ENCODE measurements at places on chromosomes 12 and 14.

DNA sequence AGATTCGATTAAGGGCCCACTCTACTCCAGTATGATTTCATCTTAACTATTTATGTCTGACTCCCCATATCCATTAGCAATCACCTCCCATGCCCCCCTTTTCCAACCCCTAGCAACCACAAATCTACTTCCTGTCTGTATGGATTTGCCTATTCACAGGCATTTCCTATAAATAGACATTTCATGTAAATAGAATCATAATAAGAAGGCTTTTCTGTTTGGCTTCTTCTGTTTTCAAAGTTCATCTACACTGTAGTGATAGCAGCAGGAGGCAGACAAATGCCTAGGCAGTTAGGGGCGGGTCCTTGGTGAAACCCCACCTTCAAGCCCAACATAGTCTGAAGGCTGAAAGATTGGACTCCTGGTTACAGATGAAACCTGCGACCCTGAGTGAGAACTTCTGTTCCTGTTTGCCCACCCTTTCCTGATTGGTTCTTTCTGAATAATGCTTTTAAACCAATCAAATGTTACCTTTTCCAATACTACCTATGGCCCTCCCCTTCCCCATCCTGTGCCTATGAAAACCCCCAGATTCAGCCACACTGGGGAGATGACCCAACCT lies 62.1 kb upstream of the HECTD1 start:
- no peak for DNase-seq

DNA sequence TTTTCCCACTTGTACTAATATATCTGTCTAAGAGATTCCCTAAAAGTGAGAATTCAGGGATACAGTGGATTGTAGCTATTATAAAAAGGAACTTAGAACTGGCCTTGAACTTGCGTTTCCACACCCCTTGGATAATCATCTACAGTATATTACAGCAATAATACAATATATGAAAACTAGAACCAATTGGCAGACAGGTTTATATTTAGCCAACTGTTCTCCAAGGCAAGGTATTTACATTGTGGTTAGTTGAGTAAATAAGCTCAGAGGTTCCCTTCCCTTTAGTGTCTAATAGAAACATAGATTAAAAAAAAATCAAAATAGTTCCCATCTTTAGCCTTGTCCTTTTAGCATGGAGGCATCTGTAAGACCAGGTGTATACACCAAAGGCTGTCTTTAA lies 42.1 kb downstream of the LIMA1 start:
- no peak for DNase-seq

DNA sequence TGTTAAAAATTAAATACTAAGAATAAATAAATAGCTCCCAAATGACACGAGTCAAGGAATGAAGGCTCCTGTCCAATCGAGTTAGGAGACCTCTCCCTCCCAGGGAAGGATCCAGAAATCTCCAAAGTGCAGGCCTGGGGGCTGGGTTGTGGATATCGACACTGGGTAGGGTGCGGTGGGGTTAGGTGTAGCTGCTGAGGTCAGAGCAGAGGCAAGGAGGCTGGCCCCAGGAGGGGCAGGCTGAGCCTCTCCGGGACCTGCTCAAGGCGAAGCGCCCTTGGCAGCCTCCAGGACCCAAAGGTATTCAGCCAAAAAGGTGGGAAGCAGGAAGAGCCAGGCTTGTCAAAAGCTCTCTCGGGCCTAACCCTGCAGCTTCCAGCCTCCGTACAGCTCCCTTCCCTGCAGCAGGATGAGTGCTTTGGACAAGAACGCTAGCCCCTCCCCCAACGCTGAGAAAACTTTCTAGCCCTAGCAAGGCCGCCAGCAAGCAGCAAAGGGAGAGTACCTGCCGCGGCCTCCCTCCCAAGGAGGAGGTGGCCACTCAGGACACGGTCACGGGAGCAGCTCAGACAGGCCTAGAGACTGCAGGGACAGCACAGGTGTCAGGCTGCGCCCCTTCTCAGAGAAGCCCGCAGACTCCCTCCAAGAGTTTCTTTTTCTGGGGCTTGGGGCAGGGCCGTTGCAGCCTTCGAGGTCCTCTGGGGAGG lies 3.7 kb upstream of the PNMA1 start:
- no peak for DNase-seq

- no peak for DNase-seq
These were observed 239.4 kb upstream of the KRR1 start for GRCh38 chr12:75750716-75751306.

GRCh38 chr12:57889500-57889989 lies 43.0 kb upstream of the CTDSP2 start:
- DNase-seq = peak; percentile 97

GRCh38 chr12:100174495-100174894 lies 26.1 kb upstream of the ACTR6 start:
- no peak for DNase-seq

GRCh38 chr12:93758801-93759373 lies 81.7 kb downstream of the CRADD start:
- DNase-seq = no peak

DNA sequence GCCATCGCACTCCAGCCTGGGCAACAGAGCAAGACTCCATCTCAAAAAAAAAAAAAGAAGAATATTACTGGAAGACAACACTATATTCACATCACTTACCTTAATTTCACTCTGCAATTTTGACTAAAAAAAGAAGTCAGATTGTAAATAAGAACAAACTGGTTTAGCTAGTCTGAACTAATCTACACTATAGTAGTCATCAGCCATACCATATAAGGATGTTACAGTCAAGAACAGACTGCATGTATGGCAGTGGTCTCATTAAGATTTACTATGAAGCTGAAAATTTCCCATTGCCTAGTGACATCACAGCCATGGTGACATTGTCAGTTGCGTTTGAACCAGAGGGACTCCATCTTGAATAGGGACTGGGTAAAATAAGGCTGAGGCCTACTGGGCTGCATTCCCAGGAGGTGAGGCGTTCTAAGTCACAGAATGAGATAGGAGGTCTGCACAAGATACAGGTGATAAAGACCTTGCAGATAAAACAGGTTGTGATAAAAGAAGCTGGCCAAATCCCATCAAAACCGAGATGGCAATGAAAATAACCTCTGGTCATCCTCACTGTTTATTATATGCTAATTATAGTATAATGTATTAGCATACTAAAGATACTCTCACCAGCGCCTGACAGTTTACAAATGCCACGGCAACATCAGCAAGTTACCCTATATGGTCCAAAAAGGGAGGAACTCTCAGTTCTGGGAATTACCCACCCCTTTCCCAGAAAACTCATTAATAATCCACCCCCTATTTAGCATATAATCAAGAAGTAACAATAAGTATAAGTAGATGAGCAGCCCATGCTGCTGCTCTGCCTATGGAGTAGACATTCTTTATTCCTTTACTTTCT lies 51.2 kb downstream of the OSBPL8 start:
- DNase-seq = no peak

DNA sequence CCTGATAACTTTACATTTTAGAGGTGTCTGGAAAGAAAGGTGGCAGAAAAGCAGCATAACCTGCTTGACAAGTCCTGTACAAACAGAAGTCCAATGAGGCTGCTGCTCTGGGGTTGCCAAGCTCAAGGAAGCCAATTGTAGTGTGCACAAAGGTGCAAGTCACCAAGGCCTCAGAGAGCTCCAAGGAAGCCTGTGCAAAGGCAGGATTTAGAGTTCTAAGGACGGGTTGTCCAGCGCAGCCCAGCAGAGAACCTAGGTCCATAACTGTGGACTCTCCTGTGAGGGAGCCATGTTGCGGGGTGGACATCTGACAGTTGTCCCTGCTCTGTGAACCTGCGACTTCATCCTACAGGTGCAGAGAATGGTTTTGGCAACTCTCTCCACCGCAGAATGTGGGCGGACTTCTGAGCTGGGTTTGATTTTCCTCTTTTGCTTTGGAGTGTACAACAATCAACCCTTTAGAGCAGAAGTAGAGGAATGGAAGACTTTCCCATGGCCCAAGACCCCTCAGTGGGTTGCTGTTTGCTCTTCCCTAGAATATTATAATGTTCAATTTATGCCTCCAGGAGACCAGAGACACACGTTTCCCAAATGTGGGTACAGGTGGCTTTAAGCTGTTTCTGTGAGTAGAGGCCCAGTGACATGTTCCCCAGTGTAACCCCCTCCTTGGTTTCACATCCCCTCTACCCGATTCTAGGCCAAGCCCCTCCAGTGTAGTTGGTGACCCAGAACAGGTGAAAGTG lies 81.0 kb downstream of the ETV6 start:
- DNase-seq = no peak

GRCh38 chr12:1339618-1340319 lies 254.6 kb downstream of the FBXL14 start:
- DNase-seq = no peak

DNA sequence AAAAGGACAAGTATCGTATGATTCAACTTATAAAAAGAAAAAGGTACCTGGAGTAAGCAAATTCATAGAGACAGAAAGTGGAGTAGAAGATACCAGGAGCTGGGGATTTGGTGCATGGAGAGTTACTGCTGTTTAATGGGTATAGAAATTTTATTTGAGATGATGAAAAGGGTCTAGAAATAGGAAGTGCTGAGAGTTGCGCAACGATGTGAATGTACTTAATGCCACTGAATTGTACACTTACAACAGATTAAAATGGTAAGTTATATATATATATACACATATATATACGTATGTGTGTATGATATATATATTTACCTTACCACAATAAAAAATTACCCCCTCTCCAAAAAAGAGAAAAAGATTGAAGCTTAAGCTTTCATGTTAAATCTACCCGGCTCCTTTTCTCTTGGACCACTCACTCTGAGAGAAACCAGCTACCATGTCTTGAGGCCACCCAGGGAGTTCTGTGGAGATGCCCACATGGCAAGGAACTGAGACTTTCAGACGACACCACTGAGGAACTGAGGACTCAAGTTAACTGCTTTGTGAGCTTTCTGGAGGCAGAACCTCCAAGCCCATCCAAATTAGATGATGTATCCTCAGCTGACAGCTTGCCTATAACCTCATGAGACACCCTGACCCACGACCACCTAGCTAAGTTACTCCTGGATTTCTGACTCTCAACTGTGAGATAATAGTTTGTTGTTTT lies 130.0 kb upstream of the BTG1 start:
- DNase-seq = no peak

DNA sequence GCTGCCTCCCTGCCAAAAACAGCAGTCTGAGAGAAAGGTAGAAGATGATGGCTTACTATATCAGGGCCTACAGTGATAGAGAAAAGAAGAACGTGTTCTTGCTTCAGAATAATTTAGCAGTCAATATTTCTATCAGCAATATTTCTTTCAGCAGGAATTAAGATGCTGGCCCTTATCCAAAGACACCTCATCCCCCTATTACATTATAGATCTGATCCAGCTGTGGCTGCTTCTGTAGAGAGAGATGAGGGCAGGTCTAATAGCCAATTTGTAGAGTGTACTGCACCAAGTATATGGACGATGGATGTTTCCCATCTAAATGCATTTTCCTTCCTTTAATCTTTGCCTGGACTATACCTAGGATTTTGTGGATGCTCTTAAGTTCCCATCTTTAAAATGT lies 451.7 kb downstream of the NPAS3 start:
- no peak for DNase-seq

DNA sequence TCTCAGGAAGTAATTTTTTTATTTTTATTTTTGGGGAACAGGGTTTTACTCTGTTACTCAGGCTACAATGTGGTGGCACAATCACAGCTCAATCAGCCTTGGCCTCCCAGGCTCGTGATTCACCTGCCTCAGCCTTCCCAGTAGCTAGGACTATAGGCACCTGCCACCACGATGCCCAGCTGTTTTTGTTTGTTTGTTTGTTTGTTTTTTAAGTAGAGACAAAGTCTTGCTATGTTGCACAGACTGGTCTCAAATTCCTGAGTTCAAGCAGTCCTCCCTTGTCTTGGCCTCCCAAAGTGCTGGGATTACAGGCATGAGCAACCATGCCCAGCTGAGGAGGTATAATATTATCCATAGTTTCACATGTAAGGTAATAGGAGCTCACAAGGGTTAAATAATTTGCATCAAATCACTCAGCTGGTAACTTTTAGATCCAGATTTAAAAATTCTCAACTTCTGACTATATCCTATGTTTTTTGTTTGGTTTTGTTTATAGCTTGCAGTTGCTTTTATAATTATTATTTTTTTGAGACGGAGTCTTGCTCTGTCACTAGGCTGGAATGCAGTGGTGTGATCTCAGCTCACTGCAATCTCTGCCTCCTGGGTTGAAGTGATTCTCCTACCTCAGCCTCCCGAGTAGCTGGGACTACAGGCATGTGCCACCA lies 629.3 kb downstream of the DIO2 start:
- DNase-seq = no peak

DNA sequence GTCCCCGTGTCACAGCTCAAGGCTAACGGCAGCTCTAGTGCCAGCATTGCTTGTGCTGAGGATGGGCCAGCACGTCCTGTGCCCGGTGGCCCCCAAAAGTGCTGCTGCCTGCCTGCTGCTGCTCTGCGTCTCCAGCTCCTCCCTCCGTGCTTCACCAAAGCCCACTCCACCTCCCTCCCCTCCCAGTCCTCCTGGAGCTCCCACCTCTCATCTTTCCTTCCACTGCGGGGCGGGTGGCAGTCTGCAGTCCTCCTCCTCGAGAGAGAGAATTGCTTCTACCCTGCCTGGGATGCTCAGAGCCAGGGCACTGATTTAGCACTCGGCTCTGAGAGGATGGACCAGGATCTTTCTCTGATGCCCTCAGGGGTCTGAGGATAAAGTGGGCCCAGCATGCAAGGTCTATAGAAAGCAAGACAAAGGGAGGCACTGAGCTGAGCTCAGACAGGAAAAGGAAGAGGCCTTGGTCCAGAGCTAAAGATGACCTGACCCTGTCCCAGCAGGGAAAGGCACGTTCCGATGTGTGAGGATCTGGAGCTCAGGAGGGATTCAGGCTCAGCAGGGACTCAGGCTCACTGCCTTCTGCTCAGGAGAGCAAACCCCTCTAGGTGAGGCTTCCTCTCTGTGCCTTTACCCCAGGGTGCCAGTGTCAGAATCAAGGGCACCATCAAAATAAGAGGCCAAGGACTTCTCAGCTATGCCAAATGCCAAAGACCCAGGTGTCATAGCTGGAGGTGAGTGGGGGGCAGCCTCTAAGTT lies 113.1 kb upstream of the FKBP4 start:
- no peak for DNase-seq

GRCh38 chr12:75850721-75851462 lies 180.7 kb downstream of the PHLDA1 start:
- no peak for DNase-seq

DNA sequence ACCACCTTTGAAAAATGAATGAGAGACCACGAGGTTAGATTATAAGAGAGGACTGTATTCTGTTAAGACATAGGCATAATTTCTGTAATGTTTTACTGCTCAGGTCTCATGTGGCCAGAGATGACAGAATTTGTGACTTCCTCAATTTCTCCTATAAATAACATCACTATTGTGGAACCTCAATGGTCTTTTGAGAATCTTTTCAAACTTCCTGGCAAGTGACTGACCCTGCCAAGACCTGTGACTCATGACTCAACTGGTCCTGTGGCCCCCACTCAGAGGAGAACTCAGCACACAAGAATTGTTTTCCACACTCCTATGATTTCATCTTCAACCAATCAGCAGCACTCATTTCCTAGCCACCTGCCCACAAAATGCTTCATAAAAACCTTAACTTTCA lies 508.2 kb upstream of the ATP2B1 start:
- no peak for DNase-seq

- DNase-seq = no peak
These were observed 24.1 kb downstream of the NUP37 start for GRCh38 chr12:102095677-102096263.
